Activated CD4-positive, alpha-beta T cell treated with anti-CD3 and anti-CD28 coated beads, Interleukin-2, Interleukin-6, amounts not matched to agents 100 ng/mL and 50 ng/mL, durations not matched to agents 16 hours and 8 hours (primary cell): ENCODE measurements at places on chromosomes 4 and X.

DNA sequence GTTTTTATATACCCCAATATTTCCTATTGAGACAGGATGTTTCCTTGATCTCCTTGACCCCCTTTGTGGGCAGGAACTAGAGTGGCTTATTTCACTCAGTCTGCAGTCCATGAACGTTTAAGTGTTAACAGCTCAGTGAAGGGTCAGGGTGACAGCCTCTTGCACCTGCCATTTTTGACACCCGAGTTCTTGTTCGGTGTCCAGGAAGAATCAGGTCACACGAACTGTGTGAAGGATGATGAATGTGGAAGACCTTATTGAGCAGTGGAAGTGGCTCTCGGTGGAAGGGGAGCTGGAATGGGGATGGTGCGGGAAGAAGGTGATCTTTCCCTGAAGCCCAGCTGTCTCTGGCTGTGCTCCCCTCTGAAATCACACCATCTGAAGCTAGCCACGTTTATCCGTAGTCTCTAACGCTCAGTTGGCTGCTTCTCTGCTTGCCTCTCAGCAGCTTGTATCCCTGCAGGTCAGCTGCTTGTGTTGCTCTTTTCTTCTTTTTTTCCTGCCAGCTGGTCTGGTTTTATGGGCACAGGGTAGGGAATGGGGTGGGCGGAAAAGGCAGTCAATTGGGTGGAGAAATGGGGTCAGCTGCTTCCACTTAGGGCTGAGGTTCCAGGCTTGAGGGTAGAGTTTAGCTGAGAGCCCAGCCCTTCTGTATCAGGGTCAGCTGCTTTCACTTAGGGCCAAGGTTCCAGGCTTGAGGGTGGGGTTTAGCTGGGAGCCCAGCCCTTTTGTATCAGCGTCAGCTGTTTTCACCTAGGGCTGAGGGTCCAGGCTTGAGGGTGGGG lies 29.0 kb upstream of the CCNG2 start:
- no peak for DNase-seq

- DNase-seq = peak; percentile 36
Measured at GRCh38 chrX:142804085-142804484, 221.6 kb upstream of the SPANXN4 start.

- DNase-seq = no peak
Measured at GRCh38 chr4:185472103-185472542, 590 bp upstream of the CCDC110 start.

DNA sequence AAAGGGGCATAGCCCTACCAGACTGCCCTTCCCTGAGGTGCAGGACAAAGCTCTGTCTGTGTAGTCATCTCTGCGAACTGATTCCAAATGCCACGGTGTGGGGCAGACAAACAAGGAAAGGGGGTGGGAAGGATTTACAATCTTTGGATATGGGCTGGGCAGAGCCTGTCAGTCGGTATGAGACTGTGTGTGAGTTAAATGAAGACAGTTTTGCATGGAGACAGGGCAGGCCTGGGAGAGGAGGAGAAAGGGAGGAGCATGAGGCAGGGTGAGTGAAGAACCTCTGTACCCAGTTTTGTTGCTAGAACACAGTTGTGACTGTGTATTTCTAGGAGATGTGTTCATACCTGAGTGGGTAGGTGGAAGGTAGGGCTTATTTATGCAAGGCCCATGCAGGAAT lies 59.4 kb upstream of the MSN start:
- DNase-seq = no peak

DNA sequence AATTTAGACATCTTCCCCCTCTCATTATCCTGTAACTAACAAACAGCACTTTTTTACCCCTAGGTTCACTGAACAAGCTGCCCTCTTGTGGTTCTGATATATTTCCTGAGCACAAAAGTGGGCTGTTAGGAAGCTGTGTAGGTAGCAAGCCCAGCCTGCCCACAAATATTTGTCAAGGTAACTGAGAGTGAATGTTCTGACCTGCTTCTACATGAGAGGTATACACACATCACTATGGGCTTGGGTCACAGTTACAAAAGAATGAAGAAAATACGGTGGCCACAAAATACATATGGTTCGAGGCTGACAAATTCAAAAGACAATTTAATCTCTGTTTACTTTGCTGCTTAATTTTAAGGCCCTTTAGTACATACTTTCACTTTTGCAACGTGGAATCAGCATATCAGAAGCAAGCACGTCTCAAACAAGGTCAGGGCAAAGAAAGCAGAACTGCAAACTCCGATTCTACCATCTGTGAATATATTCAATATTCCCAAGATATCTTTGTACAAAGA lies 78.7 kb downstream of the RBM47 start:
- peak; percentile 45 for DNase-seq

- peak; percentile 15 for DNase-seq
Measured at GRCh38 chr4:112766422-112766821, 129.5 kb downstream of the LARP7 start.

GRCh38 chrX:40108959-40109287 lies 11.2 kb upstream of the BCOR start:
- peak; percentile 61 for DNase-seq

GRCh38 chrX:38066934-38067333 lies 60.6 kb downstream of the SYTL5 start:
- DNase-seq = no peak

DNA sequence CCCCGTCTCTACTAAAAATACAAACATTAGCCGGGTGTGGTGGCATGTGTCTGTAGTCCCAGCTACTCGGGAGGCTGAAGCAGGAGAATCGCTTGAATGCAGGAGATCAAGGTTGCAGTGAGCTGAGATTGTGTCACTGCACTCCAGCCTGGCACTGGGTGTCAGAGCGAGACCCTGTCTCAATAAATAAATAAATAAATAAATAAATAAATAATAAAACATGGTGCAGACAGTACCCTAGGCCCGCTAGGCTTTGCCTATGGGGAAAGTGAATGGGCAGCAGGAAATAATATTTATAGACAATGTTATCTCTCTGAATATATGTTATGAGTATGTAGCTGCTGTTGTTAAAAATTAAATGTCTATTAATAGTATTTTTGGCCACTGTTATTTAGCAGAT lies 130.4 kb downstream of the LARP7 start:
- no peak for DNase-seq
